ENCODE measurements at places on chromosomes 3 and 15.

DNA sequence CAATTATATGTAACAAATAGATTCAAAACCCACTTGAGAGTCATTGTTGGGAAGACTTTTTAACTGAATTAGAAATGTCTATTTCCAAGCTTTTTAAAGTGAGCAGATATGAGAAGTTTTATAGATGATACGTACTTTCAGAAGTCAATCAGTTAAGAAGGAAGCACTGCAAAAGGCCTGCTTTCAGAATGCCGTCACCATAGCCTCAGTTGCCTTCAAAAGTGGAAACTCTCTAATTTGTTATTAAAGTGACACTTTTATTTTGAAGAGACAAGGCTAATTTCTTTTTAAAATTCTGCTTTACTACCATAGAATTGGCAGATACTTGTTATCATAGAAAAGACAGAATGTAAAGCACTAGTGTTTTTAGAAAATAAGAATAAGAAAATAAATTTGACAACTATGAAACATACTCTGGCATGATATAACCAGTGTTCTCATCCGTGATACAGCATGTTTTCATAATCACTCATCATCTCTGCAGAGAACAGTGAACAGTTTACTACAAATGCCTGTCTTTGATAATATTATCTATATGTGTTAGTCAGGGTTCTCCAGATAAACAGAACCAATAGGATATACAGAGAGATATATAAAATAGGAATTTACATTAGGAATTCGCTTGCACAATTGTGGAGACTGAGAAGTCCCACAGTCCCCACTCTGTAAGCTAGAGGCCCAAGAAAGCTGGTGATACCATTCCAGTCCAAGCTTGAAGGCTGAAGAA, 7.0 kb upstream of the PLD1 start:
- DNase-seq = no peak

DNA sequence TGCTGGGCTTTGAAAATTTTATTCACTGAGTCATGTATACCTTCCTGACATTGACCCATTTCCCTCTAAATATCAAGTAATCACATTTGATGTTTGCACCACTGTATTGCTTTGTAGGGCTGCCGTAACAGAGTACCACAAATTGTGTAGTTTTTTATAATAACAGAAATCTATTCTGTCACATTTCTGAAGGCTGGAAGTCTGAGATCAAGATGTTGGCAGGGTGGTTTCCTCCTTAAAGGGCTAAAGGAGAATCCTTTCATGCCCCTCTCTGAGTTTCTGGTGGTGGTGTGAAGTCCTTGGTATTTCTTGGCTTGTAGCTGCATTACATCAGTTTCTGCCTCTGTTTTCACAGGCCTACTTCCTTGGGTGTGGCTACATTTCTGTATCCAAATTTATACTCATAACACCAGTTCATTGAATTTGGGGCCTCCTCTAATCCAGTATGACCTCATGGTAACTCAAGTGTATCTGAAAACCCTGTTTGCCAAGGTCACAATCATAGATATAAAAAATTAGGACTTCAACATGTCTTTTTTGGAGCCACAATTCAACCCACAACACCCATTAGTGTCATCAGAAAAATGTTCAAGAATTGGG, 29.1 kb upstream of the ST6GAL1 start:
- DNase-seq = no peak

DNA sequence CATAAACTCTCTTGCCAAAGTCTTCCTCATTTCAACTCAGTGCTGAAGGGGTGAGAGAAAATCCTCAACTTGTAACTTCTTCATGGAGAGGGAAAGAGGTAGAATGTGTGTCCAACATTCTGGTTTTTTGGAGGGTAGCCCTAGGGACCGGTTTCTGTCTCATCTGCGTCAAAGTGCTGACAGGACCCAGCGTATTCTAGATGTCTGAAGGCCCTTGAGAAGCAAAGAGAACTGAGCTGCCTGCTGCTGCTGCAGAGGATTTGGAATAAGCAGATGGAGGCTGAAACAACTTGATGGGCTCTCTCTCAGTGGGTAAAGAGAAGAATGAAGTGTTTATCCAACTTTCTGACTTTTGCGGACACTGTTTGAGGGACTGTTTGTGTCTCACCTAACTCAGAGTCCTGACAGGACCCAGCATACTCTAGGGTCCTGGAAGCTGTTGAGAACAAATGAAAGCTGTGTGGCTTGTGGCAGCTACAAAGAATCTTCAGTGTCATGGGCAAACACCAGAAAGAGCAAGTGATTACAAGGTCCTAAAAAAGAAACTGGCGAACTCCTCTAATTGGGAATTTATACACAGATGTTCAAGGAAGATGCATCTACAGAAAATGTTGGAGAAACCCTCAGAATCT, 174.4 kb downstream of the SI start:
- no peak for DNase-seq

GRCh38 chr3:38600551-38600950, 48.9 kb downstream of the SCN5A start:
- DNase-seq = no peak

- no peak for DNase-seq
These were observed 192.7 kb upstream of the CTDSPL start for GRCh38 chr3:37668818-37669610.

DNA sequence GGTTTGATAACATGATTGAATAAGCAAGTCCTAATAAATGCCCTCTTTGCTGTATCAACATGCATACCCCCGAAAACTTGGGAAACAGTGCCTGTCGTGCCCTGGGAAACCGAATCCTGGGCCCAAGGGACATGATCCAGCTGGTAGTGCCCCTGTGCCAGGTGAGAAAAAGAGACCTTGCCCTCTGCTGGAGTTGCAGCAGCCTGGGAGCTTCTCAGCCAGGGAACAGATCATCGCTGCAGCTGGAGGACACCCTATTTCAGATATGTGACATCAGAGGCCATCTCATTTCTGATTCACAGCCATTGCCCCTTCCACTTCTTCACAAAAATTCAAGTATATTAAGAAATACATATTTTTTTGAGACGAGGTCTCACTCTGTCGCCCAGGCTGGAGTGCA, 32.3 kb downstream of the STOML1 start:
- no peak for DNase-seq

DNA sequence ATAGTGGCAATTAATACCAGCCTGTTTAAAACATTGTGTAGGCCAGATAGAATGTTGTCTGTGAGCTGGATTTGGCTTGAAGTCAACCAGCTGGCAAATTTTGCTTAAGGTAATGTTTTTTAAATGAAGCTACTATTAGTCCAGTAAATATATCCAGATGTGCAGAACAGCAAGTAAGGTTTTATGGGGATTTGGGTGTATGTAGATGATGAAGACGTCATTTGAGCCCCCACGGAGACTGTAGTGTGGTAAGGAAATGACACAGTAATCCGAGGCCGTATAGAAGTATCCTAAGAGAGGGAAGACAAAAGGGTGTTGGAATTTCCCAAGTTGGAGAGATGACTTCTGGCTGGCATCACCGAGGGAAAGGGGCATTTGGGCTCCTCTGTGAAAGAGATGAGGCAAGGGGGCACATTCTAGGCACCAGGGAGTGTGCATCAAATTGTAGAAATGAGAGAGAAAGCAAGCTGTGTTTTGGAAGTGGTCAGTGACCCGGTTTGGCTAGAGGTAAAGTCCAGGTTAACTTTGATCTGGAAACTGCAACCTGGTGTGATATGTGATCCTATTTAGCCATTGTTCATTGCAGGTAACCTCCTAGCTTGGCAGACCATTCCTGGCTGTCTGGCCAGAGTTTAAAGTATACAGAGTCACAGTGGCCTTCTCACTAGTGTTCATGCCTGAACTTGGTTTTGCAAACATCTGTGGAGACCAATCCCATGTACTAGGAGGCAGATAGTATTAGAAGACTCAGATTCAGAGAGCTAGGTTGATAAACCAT, 104.2 kb downstream of the ITPR1 start:
- no peak for DNase-seq

- peak; percentile 62 for DNase-seq
These were observed 31.6 kb upstream of the UBE2Q2 start for GRCh38 chr15:75811626-75812025.

- no peak for DNase-seq
These were observed 51.5 kb downstream of the CTNNB1 start for GRCh38 chr3:41250825-41251224.

GRCh38 chr3:35596335-35596995, 42.9 kb upstream of the ARPP21 start:
- DNase-seq = no peak

GRCh38 chr3:132399054-132399929, 18.0 kb upstream of the DNAJC13 start:
- no peak for DNase-seq

- no peak for DNase-seq
These were observed 73.8 kb upstream of the ZBED2 start for GRCh38 chr3:111668888-111669488.

DNA sequence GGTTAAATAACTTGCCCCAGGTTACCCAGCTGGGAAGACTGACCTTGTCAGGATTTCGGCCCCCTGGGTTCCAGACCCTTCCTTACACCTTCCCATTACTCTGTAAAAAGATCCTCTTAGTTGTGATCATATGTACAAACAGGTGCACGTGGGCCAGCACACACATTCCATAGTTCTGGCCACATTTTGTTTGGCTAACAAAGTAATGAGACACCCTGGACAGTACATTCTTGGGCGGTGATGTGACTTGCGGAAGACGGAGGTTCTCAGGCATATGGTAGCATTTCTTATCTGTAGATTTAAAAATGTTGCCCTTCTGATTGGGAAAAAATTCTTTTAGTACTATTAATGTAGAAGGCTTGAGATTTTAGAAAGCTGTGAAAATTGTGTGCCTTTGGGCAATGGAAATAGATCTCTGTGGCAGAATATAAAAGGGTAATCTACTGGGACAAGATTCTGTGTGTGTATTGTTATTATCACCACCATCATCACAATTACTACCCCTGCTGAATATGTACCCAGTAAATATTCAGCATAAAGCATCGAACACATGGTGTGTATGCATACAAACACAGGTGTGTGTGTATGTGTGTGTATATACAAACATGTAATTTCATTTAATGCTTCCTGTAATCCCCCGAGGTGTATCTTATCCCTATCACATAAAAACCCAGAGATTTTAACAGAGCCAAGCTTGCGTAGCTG, 205.4 kb upstream of the UBE2E1 start:
- DNase-seq = no peak

GRCh38 chr3:108345492-108346205, 49.3 kb downstream of the HHLA2 start:
- no peak for DNase-seq

DNA sequence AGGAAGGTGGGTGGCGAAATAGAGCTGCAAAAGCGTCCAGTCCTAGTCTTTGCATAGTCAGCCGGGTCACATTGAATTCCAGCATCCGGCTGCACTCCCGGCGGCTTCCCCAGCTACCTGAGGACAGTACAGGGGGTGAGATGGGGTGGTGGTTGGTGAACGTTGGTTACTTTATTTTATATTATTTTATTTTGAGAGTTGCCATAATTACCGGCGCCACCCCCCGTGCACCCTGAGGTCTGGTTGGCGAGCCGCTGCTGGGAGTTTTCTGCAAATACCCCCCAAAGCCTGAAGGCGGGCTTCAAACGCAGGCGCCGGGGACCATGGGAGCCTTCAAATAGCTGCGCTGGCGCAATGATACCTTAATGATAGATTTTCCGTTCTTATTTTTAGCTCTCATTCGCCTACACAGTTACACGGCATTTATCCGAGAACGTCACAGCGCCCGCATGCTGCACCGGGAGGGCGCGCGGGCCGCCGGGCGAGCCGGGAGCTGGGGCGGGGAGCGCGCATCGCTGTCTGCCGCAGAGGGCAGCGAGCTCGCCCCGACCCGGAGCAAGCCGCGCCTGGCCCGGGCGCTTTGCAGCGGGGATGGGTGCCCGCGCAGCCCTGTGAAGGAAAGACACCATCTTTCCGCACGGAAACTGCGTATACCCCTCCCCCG, 756 bp upstream of the RASGRF1 start:
- DNase-seq = no peak

DNA sequence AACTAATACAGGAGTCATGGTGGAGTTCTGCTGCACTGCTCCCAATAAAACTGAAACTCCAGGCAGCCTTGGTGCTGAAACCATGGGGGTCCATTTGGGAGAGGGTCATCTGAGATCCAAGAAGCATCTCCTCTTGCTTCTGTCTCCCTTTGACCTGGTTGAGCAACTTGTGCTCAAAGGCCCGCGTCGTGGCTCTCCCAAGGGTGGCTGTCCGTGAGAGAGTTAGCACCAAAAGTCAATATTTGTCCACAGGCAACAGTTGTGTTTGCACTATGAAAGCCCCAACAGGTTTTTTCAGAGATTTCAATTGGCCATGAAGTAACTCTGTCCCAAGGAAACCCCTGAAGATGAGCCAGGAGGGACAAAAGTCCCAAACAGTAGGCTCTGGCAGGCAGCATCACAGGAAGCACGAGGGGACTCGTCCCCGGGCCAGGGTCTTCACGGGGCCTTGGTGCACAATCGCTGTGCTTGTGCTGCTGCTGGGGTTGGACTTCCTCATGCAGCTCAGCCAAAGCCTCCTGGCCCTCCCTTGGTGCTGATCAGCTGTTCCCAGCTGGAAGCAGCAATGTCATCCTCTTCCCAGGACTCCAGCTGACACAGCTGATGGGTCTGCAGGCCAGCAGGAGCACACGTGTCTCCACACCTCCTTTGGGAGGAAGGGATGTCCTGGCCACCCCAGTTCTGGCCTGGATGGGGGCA, 39.4 kb upstream of the WNT5A start:
- DNase-seq = no peak

DNA sequence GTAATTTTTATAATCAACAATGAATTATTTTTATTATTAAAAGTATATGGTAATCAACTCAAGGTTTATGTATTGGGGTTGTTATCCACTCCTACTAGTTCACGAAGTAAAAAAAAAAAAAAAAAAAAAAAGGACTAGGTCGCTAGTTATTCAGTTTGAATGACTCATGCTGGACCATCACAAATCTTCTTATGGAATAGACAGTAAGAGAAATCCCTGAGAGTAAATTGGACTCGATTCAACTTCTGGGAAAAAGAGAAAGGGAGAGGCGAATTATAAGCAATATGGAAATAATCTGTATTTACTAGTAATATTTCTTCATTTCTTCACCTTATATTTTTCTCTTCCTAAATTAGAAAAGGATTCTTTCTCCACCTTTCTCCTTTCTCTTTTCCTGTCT, 2.0 kb downstream of the MYEF2 start:
- no peak for DNase-seq

- no peak for DNase-seq
These were observed 21.7 kb downstream of the CSNK1G1 start for GRCh38 chr15:64333986-64334929.

GRCh38 chr3:118544458-118544857, 490.2 kb downstream of the IGSF11 start:
- no peak for DNase-seq

DNA sequence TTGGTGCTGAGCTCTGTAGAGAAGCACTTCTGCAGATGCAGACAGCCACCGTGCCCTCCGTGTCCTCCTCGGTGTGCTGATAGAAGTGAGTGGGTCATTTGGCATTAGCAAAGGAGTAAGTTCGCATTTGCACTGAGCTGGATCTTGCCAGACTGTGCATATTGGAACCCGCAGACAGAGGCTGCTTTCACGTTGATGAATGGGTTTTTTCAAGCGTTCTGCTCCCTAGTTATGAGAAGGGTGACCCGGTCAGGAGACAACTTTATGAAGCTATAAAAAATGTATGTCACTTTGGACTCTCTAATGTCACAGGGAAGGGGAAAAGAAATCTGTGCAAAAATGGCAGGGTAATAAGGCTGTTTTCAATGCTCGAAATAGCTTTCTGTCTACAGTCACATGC, 739.4 kb downstream of the MCTP2 start:
- no peak for DNase-seq

GRCh38 chr15:72306211-72306785, 13.7 kb downstream of the CELF6 start:
- DNase-seq = no peak

- DNase-seq = no peak
These were observed 45.6 kb upstream of the PAQR5 start for GRCh38 chr15:69253156-69253555.

GRCh38 chr3:196604548-196604947, 34.9 kb upstream of the NRROS start:
- DNase-seq = no peak
